ENCODE measurements at places on chromosomes 6 and 20.

DNA sequence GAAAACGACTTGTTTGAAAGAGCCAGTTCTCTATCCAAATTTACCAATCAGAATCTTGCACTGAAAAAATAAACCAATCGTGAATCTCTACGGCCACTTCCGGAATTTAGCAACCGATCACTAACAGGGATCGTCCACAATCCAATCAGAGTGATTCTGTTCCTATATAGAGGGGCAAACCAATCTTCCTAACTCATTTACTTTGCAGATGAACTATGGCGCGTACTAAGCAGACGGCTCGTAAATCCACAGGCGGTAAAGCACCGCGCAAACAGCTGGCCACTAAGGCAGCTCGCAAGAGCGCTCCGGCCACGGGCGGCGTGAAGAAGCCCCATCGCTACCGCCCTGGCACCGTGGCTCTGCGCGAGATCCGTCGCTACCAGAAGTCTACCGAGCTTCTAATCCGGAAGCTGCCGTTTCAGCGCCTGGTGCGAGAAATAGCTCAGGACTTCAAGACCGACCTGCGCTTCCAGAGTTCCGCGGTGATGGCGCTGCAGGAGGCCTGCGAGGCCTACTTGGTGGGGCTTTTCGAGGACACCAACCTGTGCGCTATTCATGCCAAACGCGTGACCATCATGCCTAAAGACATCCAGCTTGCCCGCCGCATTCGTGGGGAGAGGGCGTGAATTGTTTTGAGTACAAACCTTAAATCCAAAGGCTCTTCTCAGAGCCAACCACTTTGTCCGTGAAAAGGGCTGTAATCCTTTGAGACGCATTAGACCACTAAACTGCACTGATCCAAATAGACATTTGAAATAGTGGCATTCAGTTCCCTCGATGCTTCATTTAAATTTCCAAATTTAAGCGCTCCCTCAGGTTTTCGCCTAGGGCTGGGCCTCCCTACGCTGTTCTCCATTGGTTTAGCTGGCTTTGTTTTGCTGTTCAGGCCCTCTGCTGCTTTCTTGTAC lies 138.0 kb downstream of the HFE start:
- DNase-seq = no peak

DNA sequence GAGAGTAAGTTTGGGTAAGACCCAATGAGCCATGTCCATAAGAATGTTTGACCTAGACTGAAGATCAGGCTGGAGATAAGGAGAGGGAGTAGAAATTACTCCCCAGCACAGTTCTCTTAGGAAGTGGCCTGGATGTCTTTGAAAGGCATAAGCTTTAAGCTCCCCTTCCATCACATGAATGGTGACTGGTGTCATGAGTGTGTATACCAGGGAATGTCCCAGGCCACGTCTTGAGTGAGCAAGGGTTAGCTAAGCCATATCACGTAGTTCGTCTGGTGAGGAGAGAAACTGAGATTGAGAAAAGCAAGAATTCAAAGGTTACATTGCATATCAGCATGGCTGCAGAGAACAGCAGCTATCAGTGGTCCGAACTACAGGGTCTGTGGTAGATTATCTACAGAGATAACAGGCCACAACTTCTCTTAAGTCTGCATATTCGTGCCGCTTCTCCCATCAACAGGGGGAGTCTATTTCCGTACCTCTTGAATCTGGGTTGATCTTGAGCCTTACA lies 60.1 kb upstream of the BMP2 start:
- no peak for DNase-seq

DNA sequence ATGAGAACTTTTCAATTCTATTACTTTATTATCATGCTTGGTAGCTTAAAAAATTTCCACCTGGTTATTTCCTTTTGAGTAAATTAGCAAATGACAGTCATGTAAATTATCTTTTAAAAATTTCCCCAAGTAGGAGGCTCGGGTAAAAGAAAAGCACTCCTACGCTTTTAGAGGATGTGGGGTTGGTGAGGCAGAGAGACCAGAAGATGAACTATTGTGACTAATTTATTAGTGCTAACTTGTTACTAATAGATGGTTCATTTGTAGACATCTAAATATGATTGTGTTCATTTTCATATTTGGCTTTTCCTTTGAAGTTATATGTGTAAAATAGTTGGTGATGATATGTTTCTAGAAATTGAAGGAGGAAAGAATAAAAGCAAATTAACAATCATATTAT lies 27.0 kb downstream of the ZNF292 start:
- no peak for DNase-seq

- no peak for DNase-seq
Observed at GRCh38 chr20:60941379-60941778, 310.7 kb upstream of the CDH4 start.

GRCh38 chr6:73978330-73978729 lies 282.3 kb downstream of the CD109 start:
- no peak for DNase-seq

GRCh38 chr20:22503577-22503976 lies 80.8 kb downstream of the FOXA2 start:
- no peak for DNase-seq

GRCh38 chr6:27183060-27183832 lies 64.3 kb upstream of the PRSS16 start:
- no peak for DNase-seq

DNA sequence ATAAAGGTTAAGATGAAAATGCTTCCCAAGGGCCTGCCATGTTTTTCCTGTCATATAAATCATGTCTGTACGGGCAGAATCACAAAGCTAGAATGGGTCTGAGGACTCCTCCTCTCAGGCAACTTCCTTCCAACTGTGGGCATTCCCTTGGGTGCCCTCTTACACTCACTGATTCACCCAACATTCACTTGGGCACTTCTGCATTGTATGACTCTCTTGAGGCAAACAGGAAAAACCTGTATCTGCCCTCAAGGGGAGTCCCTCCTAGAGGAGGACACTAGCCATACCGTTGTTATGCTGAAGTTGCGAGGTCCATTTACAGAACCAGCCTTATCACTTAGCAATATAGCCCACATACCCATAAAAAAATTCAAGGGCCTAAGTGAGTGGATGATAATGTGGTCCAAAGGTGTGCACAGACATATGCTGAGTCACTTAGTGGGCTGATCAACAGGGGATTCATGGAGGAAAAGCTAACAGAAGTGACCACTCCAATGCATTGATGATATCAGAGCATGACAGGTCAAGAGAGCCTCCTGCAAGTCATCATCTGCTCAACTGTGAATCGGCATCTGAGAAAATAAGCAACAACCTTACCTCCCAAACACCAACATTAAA lies 131.1 kb downstream of the ATXN1 start:
- no peak for DNase-seq

GRCh38 chr6:132902901-132903300 lies 88.5 kb downstream of the RPS12 start:
- DNase-seq = no peak

GRCh38 chr6:64238071-64238470 lies 602.5 kb downstream of the PHF3 start:
- no peak for DNase-seq

- DNase-seq = no peak
Observed at GRCh38 chr6:159397753-159398152, 228.6 kb downstream of the FNDC1 start.

GRCh38 chr6:167590193-167590592 lies 236.5 kb upstream of the AFDN start:
- no peak for DNase-seq

DNA sequence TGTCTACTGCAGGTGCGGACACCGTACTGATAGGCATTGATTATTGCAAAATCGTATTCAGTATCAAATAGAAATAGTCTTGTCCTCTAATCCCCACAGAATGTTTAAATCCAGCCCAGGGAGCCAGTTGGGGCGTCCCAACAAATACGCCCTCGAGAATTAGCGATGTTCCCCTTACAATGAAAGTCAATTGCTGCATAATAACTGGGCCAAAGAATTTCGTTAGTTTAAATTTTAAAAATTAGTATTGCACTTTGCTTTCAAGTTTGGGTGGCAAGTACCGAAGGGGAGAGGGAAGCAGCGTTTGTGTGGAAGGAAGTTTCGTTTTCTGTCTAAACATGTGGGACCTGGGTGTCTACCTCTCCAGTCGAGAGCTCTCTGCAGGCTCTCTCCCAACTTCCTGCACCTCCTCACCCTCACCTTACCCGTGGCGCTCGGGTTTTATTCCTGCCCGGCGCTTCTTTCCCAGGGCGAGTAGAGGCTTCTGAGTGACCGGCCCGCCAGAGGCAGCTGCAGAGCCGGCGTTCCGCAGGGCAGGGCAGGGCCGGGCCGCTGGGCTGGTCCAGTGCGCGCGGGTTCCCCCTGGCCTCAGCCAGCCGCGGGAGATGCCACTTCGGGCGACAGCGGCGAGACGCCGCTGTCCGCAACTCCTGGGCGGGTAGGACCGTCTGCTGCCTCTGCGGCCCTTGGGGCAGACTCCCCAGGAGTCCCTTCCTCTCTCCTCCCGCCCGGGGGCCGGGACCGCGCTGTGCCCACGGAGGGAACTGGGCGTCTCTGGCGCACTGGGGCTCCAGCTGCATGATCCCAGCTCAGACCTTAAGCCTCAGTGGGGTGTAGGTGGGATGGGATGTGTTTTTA lies 862 bp upstream of the TFAP2C start:
- no peak for DNase-seq

GRCh38 chr6:166850677-166851076 lies 105.7 kb downstream of the RNASET2 start:
- DNase-seq = no peak

GRCh38 chr20:7415427-7415826 lies 524.8 kb downstream of the HAO1 start:
- no peak for DNase-seq

DNA sequence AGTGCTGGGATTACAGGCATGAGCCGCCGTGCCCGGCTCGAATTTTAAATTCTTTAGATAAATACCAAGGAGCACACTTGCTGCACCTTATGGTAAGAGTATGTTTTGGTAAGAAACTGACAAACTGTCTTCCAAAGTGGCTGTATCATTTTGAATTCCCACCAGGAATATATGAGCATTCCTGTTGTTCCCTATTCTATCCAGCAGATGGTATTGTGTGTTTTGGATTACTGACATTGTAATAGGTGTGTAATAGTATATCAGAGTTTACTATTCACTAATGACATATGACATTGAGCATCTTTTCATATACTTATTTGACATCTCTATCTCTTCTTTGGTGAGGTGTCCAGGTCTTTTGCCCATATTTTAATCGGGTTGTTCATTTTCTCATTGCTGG lies 40.5 kb downstream of the TGM6 start:
- DNase-seq = peak; percentile 47

- DNase-seq = peak; percentile 62
Observed at GRCh38 chr6:110878751-110879522, 4.4 kb downstream of the AMD1 start.

DNA sequence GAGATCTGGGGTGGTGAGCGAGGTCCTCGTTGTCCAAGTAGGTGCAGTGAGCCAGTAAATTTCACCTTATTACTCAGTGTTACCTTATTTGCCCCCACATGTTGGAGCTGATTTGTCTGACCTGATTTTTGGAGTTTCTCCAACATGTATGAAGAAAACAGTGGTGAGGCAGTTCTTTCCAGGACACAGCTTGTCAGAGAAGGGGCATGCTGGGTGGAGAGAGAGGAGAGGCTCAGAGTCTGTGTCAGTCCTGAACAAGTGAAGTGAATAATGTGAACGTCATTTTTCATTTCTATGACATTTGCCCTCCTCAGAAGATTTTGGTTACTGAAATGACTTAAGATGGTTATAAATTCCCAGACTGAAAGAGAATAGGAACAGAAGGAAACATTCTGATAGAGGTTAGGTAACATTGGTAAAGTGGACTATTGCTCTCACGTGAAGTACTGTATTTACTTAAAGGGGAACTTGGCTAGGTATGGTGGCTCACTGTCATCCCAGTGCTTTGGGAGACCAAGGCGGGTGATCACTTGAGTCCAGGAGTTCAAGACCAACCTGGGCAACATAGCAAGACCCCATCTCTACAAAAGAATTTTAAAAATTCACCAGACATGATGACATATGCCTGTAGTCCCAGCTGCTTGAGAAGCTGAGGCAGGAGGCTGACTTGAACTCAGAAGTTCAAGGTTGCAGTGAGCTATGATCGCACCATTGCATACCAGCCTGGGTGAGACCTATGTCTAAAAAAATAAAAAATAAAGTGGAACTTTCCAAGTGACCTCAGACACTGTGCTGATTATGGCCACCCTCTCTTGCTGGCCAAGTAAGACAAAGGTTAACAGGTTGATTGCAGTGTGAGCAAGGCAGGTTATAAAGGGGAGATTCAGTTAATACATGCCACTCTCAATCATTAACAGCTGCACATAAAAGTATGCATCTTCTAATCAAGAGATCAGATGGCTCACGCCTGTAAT lies 184.3 kb downstream of the EDN1 start:
- DNase-seq = no peak

- no peak for DNase-seq
Observed at GRCh38 chr6:15088904-15089568, 156.8 kb upstream of the JARID2 start.

DNA sequence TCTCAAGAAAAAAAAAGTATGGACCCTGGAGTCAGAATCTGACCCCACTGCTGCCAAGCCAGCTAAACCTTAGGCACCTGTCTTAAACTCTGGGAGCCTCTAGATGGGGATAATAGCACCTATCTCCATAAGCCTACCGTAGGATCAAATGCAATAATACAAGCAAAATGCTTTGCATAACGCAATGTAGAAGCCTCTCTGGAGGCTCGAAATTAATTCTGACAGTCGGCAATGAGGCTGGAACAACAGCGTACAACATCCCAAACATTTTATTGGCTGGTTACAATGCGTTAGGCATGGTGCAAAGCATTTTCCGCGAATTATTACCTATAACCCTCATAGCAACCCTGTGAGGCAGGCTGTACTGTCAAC lies 521 bp downstream of the CDK5RAP1 start:
- DNase-seq = no peak

DNA sequence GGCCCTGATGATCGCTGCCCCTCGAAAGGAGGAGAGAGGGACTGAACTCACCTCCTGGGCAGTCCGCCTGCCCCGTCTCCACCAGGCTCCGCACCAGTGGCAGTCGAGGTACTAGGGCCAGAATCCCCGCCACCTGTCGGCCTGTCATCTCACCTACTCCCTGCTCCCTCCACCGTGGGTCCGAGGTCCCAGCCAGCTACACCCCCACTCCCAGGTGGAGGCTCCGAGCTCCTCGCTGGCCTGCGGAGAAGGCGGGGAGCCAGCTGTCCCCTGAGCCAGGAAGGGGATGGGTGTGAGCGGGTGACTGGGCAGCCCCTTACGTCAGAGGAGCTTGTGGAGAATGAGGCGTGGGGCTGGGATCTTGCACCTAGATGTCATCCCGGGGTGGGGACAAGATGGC lies 1066.5 kb upstream of the MANEA start:
- no peak for DNase-seq

GRCh38 chr6:79812195-79812594 lies 135.2 kb downstream of the ELOVL4 start:
- no peak for DNase-seq

- no peak for DNase-seq
Observed at GRCh38 chr20:13865791-13866351, 81.0 kb downstream of the NDUFAF5 start.

- DNase-seq = no peak
Observed at GRCh38 chr6:41204156-41204555, 3.2 kb upstream of the TREML2 start.

DNA sequence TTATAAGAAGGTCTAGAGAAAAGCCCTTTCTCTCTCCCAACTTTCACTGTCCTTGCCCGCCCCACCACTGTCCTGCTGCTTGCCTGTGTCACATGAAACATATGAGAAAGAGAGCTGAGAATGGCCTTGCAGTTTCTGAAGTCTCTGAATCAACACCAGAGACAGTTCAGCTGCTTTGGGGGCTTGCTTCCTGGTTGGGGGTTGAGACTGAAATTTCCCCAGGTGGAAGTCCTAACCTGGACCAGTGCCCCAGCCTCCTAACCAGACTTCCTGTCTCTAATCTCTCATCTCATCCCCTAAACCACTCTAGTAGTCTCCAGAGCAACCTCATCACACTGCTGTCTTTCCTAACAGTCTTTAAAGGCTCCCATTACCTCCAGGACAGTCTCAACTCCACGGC lies 10.7 kb downstream of the TRAM2 start:
- DNase-seq = no peak

Measured in SK-MEL-5 (cell line).